B cell (primary cell): ENCODE measurements at places on chromosomes 13 and 19. TPM values are rescaled to one million over a fixed set of nuclear protein-coding genes. Genes with fewer than 3 reads are reported as not detected.

DNA sequence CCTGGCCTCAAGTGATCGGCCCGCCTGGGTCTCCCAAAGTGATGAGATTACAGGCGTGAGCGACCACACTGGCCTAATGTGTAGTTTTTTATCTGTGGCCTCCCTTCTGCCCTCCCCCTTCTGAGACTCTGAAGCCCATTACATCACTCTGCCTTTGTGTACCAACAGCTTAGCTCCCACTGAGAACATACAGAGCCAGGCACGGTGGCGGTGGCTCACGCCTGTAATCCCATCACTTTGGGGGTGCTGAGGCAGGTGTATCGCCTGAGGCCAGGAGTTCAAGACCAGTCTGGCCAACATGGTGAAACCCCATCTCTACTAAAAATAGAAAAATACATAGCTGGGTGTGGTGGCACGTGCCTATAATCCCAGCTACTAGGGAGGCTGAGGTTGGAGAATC is 12.6 kb downstream of the NCR1 start:
- H3K36me3 ChIP-seq, result no peaks in the 10 kb centered on the region
- DNase-seq, result no peak
- H3K27me3 ChIP-seq, result no peaks in the 10 kb centered on the region
- no peak overlapping the region for H3K27ac ChIP-seq

Gene EPS8L1
- 0.39 and 0.72 TPM in 2 replicates for polyA plus RNA-seq

- H3K36me3 ChIP-seq, result peaks cover 39% of the 10 kb centered on the region
- H3K27me3 ChIP-seq, result no peaks in the 10 kb centered on the region
- no peak overlapping the region for H3K27ac ChIP-seq
- DNase-seq, result peak; percentile 76
- no peaks in the 10 kb centered on the region for H3K4me1 ChIP-seq
- H3K4me3 ChIP-seq, result no peak overlapping the region
Measured at GRCh38 chr13:97359181-97360057, 74.5 kb upstream of the RAP2A start.

- no peak for DNase-seq
- no peaks in the 10 kb centered on the region for H3K27me3 ChIP-seq
- no peak overlapping the region for H3K4me3 ChIP-seq
- H3K27ac ChIP-seq, result no peak overlapping the region
- no peaks in the 10 kb centered on the region for H3K36me3 ChIP-seq
- no peaks in the 10 kb centered on the region for H3K4me1 ChIP-seq
Measured at GRCh38 chr13:43514311-43514710, 272.5 kb downstream of the ENOX1 start.

Gene FCAR
- 1.9 and 2.8 TPM in 2 replicates for polyA plus RNA-seq

- no peaks in the 10 kb centered on the region for H3K27me3 ChIP-seq
- peak; percentile 60 for DNase-seq
- H3K27ac ChIP-seq, result peak overlapping the region; percentile 33
- peaks cover 57% of the 10 kb centered on the region for H3K4me1 ChIP-seq
- no peaks in the 10 kb centered on the region for H3K36me3 ChIP-seq
Measured at GRCh38 chr19:40143612-40144011, 47.6 kb upstream of the MAP3K10 start.

Gene SLC7A10
- polyA plus RNA-seq, result not detected in 2 replicates

DNA sequence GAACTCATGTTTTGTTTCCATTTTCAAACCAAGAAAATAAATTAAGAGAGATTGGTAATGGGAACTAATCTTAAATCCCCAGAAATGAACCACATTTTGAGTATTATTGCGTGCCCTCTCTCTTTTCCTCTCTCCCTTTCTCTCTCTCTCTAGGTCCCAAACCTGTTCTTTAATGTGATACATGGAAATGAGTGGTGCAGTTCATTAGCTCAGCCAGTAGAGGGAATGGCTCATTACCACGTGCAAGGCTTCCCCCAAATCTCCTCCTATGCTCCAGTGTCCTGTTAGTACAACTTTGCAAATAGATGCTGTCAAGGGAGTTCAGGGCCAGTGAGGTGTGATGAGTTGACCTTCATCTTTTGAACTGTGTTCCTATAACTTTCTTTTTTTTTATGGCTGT is 178.4 kb downstream of the FGF9 start:
- peak; percentile 50 for DNase-seq
- no peaks in the 10 kb centered on the region for H3K27me3 ChIP-seq
- no peak overlapping the region for H3K4me3 ChIP-seq

Gene ANGPTL4
- not detected in 2 replicates for polyA plus RNA-seq

Gene ZNF44
- polyA plus RNA-seq, result 11.3 and 14.4 TPM in 2 replicates

Gene SYNE4
- 2.3 and 2.5 TPM in 2 replicates for polyA plus RNA-seq

Gene PALM
- polyA plus RNA-seq, result 0.15 and 0.53 TPM in 2 replicates

DNA sequence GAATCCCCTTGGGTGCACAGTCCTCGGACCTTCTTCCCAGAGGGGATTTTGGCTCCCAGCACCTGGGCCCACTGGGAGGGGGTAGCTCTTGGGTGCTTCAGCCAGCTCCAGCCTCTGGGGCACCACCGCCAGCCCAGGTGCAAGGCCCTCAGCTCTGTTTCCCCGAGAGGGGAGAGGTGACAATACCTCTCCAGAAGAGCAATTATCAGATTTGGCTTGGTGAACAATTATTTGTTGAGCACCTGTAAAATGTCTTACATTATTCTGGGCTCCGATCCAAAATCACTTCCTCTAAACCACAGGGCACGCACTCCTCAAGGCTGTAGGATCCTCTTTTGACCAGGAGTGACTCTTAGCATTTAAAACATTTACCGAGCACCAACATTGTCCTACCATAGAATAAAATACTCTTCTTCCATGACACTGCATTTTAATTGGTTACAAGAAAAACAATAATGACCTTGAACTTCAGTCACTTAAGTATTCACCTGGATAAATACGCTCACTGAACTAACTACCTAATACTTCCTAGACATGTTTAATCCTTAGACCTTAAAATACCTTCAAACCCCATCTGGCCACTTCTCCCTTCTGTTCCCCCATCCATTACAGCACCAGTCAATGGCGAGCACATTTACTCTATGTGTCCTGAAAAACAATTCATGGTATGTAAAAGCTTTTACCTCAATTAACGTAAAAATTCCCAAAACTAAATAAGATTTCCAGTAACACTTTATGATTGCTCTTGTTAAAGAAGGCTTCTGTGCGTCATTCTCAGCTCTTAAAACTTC is 54.8 kb downstream of the ABCC4 start:
- H3K36me3 ChIP-seq, result no peaks in the 10 kb centered on the region
- H3K27ac ChIP-seq, result no peak overlapping the region
- H3K4me3 ChIP-seq, result no peak overlapping the region
- DNase-seq, result no peak
- H3K27me3 ChIP-seq, result no peaks in the 10 kb centered on the region

- H3K36me3 ChIP-seq, result no peaks in the 10 kb centered on the region
- DNase-seq, result no peak
- no peaks in the 10 kb centered on the region for H3K27me3 ChIP-seq
- H3K4me3 ChIP-seq, result no peak overlapping the region
- H3K27ac ChIP-seq, result no peak overlapping the region
- no peaks in the 10 kb centered on the region for H3K4me1 ChIP-seq
Measured at GRCh38 chr13:75774176-75774575, 138.0 kb downstream of the LMO7 start.
